ENCODE measurements at places on chromosomes 3 and 15. TPM values are rescaled to one million over a fixed set of nuclear protein-coding genes. Genes with fewer than 3 reads are reported as not detected.

Gene SLC22A13
- 0.27 TPM for total RNA-seq

Gene CYP1A1
- 4.7 TPM for total RNA-seq

Gene GRM7
- not detected for total RNA-seq

Gene DGKG
- total RNA-seq, result 0.14 TPM

Gene PLCB2
- total RNA-seq, result 40.8 TPM

Gene SNX33
- 2.6 TPM for total RNA-seq

Gene WNT7A
- total RNA-seq, result not detected

Gene WDR72
- not detected for total RNA-seq

Gene NR2F2
- not detected for total RNA-seq

Gene MYL3
- total RNA-seq, result not detected

Gene FSTL1
- total RNA-seq, result 1.7 TPM

Gene IGSF11
- total RNA-seq, result 0.10 TPM

Gene MKRN3
- 1.0 TPM for total RNA-seq

Gene LDHAL6B
- not detected for total RNA-seq

Gene CCDC80
- not detected for total RNA-seq

Gene PARP3
- 13.9 TPM for total RNA-seq

Gene ADCY5
- not detected for total RNA-seq

Gene SERINC4
- total RNA-seq, result 0.14 TPM

Gene BLM
- 47.8 TPM for total RNA-seq

Gene MYO9A
- total RNA-seq, result 15.4 TPM

Gene GMNC
- total RNA-seq, result not detected

Gene ERC2
- total RNA-seq, result not detected

Gene HRG
- total RNA-seq, result not detected

Gene NEO1
- total RNA-seq, result 4.1 TPM

Gene MYEF2
- 17.6 TPM for total RNA-seq

All from activated naive CD8-positive, alpha-beta T cell treated with anti-CD3 and anti-CD28 coated beads for 36 hours (primary cell).